ENCODE measurements at places on chromosomes 5 and 9.

- DNase-seq: no peak
Measured at GRCh38 chr5:112535356-112535755, 116.3 kb upstream of the EPB41L4A start.

DNA sequence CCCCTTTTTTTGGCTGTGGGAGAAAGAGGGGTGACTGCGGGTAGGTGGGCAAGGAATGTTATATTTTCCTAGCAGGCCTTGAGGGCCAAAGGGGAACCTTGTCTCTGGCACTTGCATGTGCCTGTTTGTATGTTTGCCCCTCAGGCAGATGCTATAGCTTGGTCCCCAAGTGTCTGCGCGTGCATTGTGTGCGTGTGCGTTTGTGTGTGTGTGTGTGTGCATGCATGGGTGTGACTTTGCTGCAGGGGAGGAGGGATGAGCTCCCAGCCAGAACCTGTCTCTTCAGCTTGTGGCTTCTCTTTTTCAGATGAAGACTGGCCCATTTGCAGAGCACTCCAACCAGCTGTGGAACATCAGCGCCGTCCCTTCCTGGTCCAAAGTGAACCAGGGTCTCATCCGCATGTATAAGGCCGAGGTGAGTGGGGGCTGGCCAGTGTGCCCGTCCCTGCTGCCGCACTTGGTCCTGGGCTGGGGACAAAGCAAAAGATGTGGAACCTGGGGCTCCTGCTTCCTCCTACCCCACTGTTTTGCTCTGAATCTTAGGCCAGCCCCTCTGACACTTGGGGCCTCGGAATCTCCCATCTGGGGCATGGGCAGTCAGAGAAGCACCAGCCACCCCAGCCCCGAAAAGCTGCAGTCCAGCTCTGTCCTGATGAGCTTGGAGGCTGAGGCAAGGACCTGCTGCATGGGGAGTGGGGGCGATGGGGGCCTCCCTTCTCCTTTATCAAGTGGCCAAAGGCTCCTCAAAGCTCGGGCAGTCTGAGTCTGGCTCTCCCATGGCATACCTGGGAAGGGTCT lies 31.1 kb downstream of the PTPA start:
- no peak for DNase-seq

DNA sequence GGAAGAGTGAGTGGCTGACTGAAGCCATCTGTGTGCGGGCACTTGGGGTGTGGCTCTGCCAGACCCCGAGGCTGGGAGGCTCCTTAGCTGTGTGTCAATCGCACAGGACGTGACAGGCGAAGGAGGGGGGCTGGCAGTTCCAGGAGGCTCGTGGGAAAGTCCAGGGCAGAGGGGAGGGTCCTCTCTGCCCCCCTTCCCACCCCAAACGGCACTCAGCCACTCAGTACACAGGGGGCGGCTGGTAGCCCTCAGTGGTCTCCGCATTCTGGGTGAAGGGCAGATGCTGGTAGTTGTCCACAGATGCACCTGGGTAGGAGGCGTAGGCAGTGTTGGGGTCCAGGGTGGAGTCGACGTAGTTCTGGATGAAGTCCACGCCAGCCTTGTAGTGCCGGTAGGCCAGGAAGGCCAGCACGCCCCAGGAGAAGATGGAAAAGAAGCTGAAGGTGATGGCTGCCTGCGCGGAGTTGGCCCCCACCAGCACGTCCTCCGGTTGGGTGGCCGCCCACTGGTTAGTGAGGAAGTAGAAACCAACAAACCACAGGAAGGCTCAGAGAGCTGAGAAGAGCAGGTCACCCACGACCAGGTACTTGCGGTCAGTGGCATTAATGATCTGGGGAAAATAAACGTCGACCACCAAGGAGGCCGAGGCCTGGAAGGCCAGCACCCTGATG lies 85.4 kb upstream of the CEP78 start:
- DNase-seq: no peak

- no peak for DNase-seq
Measured at GRCh38 chr5:144017119-144017518, 153.3 kb downstream of the YIPF5 start.

- no peak for DNase-seq
Measured at GRCh38 chr5:160852049-160852448, at the start of gene ATP10B. Gene ATP10B, minus strand, starts transcription at chr5:160852211. Its CDS starts 164,137 bp downstream, at chr5:160688074.

DNA sequence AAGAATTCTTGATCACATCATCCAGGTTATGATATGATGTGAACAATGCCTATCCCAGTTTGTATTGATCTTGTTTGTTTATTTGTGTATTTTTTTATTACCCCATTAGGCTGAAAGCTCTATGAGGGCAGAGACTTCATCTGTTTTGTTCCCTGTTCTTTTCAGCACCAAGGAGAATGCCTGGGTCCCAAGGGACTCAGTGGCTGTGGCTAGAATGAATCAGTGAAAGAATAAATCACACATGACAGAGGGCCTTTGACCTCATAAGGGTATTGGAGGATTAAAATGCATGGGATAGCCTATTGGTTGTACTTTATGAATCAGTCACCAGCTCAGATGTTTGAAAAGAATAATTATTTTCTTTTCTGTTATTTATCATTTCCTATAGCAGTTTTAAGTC lies 292.2 kb downstream of the GAS1 start:
- no peak for DNase-seq

- DNase-seq: no peak
Measured at GRCh38 chr5:134539732-134540131, 14.3 kb downstream of the JADE2 start.

GRCh38 chr5:31630931-31631330 lies 8.0 kb upstream of the PDZD2 start:
- DNase-seq: no peak
